Effector CD4-positive, alpha-beta T cell (primary cell): ENCODE measurements at places on chromosomes 6 and 20.

GRCh38 chr20:40922865-40923264 is 105.8 kb upstream of the TOP1 start:
- no peak for DNase-seq

GRCh38 chr6:96990989-96991388 is 66.5 kb downstream of the KLHL32 start:
- DNase-seq, result no peak

DNA sequence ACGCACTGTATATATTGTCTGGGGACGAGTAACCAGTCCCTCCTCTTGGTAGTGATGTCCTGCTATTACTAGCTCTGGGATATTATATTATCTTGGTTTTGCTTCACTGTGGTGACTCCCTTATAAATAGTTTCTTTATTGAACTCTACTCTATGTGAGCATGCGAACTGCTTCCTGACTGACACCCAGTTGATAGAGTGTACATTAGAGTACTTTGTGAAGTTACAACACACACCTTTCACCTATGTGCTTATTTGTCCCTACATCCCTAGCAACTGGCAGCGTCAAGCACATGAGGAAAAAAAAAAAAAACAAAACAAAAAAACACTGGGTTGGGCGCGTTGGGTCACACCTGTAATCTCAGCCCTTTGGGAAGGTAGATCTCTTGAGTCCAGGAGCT is 67.3 kb upstream of the TENT5A start:
- DNase-seq, result no peak

DNA sequence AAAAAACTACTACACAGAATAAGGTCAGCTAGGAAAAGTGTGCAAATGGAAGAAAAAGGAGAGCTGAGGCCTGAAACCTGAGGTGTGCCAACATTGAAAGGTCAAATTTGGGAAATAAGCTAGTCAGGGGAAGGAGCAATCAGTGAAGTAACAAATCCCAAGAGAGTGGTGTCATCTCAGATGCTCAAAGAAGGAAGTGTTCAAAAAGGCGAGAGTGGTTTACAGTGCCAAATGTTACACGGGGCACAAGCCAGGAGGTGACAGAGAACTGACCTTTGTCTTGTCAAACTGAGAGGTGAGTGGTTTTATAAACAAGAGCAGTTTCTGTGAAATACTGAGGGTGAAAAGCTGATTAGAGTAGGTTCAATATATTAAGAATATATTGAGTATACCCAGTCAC is 83.0 kb upstream of the TCF21 start:
- DNase-seq, result no peak

DNA sequence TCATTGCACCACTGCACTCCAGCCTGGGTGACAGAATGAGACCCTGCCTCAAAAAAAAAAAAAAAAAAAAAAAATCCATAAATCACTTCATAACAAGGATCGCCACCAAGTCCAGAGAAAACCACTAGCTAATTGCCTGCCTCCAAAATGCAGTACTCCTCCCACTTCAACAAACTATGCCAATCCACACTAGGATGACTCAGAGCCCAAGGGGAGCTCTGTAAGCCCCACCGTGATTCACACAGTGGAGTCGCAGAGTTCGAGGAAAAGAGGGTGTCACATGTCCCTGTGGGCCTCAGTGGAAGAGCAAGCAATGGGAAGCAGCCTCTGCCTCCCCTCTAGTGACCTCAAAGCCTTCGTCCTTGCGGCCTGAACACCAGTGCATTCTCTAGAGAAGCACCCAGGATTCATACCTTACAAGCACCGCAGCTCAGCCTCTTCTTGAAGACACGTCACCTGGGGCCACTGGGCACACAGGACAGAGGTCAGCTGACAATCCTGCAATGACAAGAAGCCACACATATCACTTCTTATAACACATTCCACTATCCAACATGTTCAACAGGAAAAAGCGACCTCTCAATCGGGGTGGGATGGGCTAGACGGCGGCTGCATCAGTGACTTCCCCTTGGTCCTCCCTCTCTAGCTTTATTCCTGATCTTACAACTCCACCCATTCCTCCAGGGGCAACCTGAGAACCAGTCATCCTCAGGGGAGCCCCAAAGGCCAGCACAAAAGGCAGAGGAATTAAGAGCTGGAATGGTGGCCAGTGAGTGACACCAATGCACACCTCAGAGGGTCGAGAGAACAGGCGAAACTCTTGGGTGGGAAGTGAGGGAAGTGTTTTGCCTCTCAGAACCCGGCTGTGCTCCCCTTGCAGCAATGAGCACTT is 8.9 kb downstream of the SNHG17 start:
- no peak for DNase-seq

DNA sequence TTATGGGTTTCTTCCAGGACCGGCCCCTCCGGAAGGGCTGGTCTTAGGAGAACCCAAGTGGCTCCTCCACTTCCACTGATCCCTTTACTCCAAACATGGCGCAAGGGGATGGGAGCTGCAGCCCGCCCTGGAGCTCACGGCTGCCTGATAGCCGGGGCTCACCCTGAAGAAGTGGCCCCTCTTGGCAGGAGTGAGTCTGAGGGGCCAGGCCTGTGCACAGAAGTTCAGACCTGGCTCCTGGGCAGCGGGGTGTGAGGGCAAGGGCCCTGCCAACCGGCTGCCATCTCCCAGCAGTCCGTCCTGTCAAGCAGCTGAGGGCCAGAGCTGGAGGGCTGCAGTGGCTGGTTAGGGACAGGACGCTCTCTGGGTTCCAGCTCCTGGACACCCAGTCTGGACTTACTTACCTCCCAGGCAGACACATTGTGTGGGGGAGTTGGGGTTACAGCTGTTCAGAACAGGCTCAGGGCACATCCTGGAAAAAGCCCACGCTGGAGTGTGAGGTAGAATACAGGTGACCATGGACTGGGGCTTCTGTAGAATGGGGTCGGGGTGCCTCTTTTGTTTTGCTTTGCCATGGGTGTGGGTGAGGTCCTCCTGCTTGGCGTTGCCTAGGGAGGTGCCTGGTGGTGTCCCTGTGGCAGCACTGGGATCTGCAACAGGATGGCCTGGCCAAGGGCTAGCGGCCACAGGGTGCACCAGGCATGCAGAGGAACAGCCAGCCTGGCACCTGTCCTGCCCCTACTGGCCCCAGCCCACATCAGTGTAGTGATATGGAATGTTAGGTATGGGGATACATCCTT is 88.4 kb downstream of the ASXL1 start:
- DNase-seq, result no peak

DNA sequence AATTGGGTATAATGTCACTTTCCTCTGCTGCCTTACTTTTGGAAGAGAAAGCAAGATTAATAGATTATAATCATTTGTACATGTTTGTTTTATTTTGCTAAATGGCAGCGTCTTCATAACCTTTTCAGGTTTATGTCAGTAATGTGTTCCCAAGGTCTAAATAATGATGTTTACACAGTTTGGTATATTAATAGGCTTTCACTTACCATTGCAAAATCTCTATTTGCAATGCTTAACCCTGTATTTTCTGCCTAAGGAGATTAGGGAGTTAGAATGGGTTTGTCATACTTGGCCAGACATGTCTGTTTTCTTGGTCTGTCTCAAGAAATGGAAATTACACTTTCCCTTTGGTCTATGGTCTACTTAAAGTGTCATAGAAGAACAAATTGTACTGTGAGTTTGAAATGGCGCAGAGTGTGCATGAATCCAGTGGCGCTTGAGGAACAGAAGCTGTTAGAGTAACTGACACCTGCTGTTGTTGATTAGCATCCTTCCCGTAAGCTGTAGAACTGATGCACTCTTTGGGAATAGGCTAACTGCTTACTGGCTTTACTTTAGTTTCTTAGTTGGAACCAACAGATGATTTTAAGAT is 261.1 kb downstream of the SAMD5 start:
- no peak for DNase-seq

- DNase-seq, result no peak
These were observed 242.3 kb upstream of the RNF217 start for GRCh38 chr6:124719913-124720312.

DNA sequence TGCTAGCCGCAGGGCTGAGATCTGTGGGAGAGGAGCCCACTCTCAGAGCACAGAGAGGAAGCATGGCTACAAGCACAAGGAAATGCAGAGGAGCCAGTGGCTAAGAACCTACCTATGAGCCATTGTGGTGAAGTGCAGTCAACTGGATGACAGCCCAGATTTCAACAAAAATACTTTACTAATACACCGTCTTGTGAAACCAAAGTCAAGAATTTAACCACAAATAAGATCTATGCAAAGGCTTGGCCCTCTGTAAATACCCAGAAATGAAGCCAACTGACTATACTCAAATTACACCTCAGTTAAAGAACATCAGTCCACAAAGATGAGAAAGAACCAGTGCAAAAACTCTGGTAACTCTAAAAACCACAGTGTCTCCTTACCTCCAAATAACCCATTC is 40.1 kb upstream of the PTCHD4 start:
- no peak for DNase-seq

DNA sequence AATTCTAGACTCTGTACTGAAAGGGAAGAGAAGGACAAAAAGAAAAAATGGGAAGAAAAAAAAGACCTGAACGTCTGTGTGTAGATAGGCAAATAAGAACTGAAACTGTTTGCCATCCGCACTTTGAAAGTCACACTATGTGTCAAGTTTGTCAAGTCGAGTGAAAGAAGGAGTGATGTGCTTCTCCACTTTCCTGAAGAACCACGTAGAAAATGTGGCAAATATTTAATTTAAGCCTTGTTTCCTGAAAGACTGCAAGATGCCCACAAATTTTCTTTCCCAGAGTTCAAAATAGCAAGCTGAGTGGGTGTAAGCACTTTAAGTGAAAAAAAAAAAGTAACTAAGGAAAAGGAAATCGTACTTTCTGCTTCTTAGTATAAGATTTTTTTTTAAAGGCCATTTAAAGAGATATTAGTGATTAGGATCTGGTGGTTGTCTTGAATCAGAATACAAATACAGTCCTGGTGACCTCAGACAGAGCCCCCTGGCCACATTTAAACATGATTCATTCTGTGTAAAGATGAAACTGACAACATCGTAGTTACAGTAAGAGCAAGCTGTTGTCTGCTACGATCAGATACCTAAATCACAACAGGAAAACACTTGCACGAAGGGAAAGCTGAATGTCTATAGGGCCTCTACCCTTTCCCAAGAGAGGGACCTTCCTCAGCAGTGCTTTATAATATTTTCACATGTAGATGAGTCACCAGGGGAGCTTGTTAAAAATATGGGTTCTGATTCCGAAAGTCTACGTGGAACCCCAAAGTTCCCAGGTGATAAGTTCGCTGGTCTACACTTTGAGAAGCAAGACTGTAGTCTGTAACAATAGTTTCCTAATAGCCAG is 102.3 kb downstream of the HIVEP2 start:
- peak; percentile 53 for DNase-seq

- DNase-seq, result no peak
These were observed 161.5 kb downstream of the KIF6 start for GRCh38 chr6:39563566-39564311.

- no peak for DNase-seq
These were observed 147.2 kb upstream of the RPS6KA2 start for GRCh38 chr6:166774292-166774691.

DNA sequence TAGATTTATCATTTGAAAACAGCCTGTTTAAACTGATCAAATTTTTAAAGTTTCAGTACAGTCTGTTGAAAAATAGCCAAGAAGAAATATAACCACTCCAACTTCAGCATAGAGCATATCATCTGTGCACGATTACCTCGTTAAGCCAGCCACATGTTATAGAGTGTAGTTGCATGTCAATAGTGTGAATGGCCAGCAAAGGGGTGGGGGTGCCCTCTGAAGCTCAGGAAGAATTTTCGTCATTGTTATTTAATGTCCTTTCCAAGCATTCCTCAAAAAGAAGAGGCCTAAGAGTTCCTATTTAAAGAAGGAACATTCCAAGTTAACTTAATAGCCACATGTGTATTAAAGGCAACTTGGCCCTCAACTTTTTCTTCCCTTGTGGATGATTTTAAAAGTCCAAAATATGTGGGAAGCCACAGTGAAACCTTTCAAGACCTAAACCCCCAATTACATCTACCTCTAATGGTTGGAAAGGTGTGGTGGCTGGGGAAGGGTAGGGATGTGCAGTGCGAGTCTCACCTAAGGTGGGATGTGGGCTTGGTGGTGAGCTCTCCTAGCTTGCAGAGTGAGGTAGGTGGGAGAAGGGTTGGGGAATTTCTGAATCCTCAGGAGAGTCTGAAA is 1.8 kb upstream of the CCN2 start:
- DNase-seq, result no peak

GRCh38 chr6:37131104-37131959 is 38.6 kb upstream of the PIM1 start:
- DNase-seq, result no peak

DNA sequence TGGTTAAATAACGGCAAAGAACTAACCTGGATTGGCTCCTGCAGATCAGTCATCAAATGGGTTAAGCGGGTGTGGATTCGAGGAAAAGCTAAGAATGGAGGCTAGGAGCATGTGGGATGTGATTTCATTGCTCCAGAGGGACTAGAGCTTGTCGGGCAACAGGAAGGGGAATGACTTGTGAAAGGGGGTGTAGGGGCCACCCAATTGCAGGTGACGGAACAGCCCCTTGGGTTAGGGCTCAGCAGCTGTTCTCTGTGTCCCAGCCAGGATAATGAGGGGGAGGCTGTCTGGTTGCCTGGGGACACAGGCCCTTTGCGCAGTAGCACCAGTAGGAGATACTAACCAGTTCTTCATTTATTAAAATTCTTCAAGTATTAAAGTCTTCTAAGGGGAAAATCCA is 25.0 kb upstream of the MRPS18A start:
- DNase-seq, result no peak

- DNase-seq, result no peak
These were observed 130.1 kb upstream of the TNFAIP3 start for GRCh38 chr6:137736911-137737310.

- DNase-seq, result no peak
These were observed 3.1 kb downstream of the CD93 start for GRCh38 chr20:23082846-23083552.

GRCh38 chr6:127854009-127854408 is 46.8 kb downstream of the THEMIS start:
- no peak for DNase-seq

- DNase-seq, result no peak
These were observed 10.1 kb downstream of the MAP3K5 start for GRCh38 chr6:136782021-136782770.

DNA sequence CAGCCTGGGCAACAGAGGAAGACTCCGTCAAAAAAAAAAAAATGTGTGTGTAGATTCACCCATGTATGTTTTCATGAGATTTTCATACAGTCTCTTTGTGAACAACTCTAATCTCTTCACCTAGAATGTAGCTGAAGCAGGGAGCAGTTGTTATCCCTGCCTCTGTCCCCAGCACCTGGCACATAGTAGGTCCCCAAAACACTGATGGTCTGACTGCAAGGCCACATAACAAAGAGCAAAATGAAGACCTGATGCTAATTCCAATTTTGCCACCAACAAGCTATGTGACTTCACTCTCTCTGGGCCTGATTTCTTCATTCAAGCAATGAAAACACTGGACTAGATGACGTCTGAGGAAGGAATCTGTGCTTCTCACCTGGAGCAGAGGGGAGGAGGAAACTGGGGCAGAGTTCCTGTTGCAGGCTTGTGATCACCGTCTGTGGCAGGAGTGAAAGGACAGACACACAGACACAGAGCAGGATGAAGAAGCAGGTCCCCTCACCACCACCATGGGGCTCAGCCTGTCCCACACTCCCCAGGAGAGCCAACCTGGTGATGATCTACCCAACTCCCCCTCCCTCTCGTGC is 4.6 kb downstream of the SLC44A4 start:
- DNase-seq, result no peak

- DNase-seq, result no peak
These were observed 69.1 kb downstream of the SLC35F1 start for GRCh38 chr6:117976030-117976651.
